Stimulated activated CD8-positive, alpha-beta memory T cell treated with anti-CD3 and anti-CD28 coated beads, Interleukin-7, amount 100 ng/mL, for 4 hours (primary cell): ENCODE measurements at places on chromosomes 6 and 20.
A peak's percentile ranks its signal among the peaks of the same experiment; 100 is the strongest.

DNA sequence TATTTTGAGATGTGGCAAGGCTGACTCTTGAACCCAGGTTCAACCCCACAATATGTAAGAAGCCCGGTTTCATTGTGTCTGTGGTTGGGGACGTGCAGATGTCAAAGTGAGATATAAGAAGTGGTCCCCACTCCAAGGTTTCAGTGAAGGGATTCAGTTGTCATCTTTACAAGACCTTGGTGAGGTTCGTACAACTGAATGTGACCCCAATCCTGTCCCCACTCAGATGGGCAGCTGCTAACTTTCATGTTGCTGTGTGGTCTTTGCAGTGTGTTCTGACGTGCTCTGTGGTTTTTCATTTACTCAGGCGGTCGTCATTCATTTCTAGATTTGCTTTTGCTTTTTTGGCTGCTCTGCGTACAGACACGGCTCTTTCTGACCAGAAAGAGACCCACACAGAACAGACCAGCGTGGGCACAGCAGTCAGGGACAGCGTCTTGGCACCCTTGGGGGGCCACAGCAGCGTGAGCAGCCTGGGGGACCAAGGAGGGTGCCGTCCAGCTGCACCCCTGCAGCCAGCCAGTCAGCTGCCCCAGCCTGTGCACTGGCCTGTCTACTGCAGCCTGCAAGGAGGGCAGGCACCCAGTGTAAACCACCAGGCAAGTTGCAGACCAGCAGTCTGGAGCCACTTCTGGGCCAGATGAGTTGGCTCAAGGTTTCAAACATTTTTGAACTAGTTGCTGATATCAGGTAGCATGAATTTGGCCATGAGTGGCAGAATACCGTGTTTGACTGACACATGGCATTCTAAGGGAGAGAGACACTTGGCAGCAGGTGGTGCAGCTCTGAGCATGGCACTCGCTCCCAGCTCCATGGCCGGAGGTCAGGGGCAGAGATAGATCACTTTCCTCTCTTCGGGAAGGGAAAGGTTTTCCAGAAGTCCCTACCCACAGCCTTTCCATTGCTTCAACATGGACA is 49.4 kb upstream of the IRF4 start:
- DNase-seq, result no peak

- no peak for DNase-seq
Measured at GRCh38 chr6:112522587-112522986, 175.5 kb downstream of the RFPL4B start.

GRCh38 chr6:92979281-92979680 is 440.1 kb downstream of the EPHA7 start:
- no peak for DNase-seq

DNA sequence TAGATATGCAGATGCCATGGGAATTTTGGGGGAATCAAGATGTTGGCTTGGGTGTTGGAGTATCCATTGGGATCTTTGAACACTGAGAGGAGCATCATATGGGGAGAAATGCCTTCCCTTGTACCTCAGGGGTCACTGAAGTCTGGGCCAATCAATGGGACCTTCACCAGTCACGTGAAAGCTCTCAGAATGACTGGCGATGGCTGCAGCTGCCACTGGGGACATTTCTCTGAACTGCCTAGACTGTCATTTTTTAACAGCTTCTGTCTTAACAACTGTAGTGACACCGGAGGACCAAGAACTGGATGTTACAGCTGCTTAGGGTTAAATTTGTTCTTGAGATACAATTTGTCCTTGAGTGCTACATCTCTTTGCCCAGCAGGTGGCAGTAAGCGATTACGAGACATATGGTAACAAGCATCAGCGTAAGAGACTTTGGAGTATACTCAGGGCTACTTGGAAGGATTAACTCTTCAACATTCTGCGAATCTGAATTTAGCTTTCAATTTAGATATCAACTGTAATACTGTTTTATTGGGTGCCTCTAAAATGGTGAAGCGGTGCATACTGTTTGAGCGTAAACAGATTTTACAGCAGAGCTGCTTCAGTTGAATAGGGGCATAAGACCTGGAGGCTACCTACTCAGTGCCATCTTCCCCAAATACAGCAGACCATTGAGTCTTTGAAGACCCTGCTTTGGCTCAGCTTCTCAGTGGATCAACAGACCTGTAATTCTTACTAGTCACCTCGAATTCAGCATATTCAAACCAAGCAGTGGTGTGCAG is 36.0 kb downstream of the CCN2 start:
- DNase-seq, result peak; percentile 7

- DNase-seq, result no peak
Measured at GRCh38 chr6:41409489-41409888, 74.1 kb downstream of the NCR2 start.

- no peak for DNase-seq
Measured at GRCh38 chr20:8952721-8953120, 116.2 kb upstream of the PLCB4 start.

DNA sequence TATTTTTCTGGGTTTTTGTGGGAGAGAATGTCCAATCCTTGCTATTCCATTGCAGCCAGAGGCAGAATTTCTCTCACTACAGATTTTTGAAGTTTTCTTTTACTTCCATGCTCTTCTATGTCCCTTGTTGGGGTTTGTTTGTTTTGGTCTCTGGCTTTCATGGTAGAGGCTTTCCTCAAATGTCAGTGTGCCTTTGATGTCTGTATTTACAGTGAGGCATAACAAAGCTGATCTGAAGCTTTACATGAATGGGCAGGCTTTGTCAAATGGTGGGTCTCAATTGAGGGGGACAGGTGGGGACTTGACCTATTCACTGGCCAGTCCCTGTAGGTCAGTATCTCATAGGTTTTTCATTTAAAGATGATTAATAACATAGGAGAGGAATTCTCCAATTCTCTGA is 8.6 kb upstream of the CARMIL1 start:
- DNase-seq, result no peak

DNA sequence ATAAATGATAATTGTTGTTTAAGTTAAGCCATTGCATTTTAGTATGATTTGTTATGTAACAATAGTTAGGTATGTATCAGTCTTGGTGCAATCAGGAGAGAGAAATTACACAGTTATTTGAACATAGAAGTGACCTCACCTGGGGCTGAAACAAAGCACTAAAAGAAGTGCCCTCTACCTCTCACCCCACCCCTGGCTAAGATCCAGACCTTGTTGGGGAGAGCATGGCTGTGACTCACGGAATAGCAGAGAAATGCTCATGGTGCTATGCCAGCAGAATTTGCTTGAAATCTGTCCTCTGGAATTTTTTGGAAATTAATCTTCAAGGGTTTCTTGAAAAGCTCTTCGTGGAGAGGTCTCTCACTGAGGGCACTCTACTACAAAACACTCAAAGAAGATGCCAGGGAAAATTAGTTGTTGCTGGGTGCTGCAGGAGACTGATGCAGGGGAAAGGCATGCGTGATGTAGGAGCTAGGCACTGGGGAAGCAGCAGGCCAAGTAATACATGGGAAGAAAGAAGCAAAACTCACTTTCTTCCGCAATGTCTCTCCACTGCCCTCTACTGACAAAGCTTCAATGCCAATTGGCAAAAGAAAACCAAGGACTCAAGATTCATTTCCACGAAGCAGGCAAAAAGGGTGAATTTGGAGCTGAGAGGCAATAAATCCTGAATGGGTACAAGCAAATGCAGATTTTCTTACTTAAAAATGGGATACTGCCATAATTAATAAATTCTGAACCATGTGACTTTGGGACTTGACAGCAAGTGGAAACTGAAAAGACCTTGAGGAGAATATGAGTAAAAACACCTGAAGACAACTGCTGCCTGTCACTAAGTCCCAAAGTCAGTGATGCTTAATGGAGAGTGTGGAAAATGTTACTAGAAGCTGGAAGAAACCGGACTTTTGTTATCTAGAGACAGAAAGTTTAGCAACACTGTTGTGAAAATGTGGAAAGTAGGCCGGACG is 136.3 kb upstream of the ZNF184 start:
- no peak for DNase-seq

DNA sequence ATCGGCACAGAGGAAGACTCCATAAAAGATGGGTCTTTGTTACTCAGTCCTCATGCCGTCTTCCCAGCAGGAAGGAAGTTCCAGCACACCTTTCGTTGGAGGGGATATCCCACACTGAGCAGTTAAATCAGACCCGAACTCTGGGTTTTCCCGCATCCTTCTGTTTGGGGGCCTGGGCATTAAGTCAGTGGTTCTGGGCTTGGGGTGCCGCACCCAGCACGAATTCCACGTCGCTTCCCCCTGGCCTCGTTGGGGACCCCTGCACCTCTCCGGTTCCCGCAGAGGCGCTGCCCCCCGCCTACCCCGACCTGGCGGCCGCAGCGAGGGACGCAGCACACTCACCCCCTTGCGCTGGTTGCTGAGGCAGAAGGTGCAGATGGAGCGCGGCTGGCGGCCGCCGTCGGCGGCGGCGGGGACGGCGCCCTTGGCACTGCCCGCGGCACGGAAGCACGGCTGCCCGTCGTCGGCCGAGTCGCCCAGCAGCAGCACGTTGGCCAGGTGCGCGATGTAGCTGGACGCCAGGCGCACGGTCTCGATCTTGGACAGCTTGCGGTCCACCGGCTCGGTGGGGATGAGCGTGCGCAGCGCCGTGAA is 641 bp downstream of the TCF15 start:
- no peak for DNase-seq

DNA sequence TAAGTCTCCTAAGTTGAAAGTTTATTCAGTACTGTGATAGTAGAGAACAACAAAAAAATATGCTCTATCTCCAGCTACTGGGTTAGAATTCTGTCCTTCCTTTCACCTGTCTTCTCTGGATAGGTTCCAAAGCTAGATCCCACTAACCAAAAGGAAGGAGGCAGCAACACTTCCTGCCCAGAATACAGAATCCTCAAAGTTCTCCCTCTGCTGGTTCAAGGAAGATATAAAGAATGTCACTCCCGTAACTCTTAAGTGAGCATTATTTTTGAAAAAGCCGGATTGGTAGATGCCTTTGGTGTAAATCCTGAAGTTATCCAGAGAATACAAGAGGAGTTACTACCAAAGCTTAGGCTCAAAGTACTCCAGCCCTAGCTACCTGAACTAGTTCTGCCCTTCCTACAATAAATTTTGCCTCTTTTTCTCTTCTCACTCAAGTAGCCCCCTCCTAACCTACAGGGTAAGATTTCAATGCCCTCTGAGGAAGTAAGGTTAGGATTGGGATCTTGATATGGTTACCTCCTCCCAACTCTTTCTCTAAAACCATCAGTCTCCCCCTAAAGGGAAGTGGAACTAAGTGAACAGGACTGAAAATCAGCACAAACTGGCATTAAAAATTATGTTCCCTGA is 26.0 kb upstream of the CRIP3 start:
- DNase-seq, result no peak

- DNase-seq, result no peak
Measured at GRCh38 chr6:6721606-6722005, 133.1 kb downstream of the LY86 start.

GRCh38 chr6:7848229-7848628 is 62.4 kb downstream of the TXNDC5 start:
- DNase-seq, result no peak

DNA sequence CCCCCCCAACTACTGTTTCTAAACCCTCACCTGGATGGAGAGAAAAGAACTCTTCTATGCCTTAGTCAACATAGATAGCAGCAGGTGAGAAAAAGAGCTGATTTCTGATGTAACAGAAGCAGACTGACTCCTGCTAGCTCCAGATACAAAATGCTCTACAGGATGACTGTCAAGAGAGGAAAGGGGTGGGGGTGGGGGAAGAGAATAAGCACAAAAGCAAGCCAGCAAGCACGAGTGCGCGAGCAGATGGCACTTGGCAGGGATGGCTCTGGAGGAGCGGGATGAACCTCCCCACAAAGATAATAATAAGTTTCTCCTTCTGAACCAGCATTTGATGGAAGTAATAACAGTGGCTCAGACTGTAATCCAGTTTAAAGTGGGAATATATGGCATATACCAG is 45.6 kb upstream of the SPDEF start:
- DNase-seq, result no peak

- no peak for DNase-seq
Measured at GRCh38 chr6:20542927-20543602, 8.8 kb downstream of the CDKAL1 start.

DNA sequence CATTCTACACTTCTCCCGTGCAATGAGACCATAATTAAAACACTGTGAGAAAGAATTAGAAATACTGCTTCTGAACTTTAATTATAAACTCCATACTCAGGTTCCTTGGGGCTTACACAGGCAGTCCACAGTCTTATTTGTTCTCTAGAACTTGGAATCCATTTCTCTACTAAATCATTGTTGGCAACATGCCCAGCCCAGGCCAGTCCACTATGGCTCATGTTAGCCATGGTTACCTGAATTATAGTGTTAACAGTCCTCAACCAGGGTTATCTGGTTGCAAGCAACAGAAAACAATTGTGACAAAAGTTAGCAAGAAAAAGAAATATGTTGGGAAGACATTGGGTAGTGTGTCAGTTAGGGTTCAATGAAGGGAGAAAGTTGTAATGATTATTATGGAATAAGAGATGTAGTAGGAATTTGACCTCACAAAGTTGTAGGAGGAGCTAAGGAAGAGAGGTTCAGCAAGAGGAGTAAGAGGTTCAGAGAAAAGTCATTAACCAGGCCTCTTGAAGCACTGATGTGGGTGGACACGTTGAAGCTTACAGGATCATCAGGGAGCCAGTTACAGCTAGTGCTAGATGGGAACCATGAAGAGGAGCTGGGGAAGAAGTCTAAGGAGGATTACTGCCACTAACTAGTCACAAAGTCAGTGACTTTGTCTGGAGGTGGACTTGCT is 352.5 kb upstream of the PRND start:
- DNase-seq, result no peak

GRCh38 chr6:138592749-138593123 is 93.4 kb upstream of the NHSL1 start:
- DNase-seq, result no peak

DNA sequence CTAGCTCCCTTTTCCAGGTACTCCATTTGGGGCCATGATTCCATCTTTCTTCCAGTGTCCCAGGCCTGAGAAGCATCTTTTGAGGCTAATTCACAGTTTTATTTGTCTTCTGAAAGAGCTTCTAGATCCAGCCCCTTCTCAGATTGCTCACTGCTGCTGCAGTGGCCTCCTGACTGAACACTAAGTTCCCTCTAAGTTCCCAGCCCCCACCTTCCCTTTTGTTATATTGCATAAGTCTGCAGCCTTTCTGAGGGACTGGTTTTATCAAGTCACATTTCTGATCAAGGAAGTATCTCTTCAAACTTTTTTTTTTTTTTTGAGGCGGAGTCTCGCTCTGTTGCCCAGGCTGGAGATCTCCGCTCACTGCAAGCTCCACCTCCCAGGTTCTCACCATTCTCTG is 10.7 kb downstream of the MAPRE1 start:
- DNase-seq, result no peak

DNA sequence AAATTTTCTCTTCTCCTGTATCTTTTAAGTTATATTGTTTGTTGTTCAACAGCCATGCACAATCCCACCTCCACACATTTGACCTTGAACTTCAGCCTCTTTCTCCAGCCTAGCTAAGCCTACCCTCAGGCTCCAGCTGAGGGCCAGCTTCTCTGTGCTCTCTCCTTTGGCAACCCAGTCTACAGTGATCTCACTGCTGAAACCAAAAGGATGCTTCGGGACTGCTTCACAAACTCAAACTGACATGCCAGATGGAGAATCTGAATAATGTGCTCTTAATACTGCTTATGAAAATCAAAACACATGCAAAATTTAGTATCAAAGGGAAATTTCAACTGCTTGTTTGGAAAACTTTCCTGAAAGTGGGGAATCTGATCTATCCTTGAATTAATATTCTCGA is 16.1 kb upstream of the RIN2 start:
- no peak for DNase-seq

GRCh38 chr6:56689663-56690062 is 47.0 kb upstream of the DST start:
- DNase-seq, result no peak

- no peak for DNase-seq
Measured at GRCh38 chr6:148969603-148970061, 222.8 kb downstream of the UST start.

- DNase-seq, result peak; percentile 90
Measured at GRCh38 chr6:87154993-87155841, at the start of gene ZNF292. Gene ZNF292, plus strand, starts transcription at chr6:87155565. Its CDS starts 27 bp downstream, at chr6:87155592.
